Stimulated activated CD8-positive, alpha-beta memory T cell treated with anti-CD3 and anti-CD28 coated beads, Interleukin-4, amount 100 ng/mL, for 1 hour (primary cell): ENCODE measurements at places on chromosomes 1 and 21.

DNA sequence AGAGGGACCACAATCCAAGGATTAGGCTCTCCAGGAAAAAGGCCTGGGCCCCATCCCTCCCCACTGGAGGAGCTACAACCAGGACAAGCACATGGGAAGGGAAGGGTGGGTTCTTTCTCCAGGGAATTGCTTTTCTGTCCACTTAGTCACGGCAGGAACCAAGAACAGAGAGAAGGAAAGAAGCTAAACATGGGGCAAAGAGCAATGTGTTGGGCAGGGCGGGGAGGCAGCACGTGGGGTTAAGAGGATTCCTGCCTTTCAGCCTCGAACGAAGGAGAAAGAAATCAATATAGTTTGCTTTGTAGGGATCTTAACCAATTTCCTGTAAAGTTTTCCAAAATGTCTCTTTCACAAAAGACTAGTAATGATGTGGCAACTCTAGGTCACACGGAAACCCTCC lies 21.7 kb downstream of the ERI3 start:
- DNase-seq: no peak

DNA sequence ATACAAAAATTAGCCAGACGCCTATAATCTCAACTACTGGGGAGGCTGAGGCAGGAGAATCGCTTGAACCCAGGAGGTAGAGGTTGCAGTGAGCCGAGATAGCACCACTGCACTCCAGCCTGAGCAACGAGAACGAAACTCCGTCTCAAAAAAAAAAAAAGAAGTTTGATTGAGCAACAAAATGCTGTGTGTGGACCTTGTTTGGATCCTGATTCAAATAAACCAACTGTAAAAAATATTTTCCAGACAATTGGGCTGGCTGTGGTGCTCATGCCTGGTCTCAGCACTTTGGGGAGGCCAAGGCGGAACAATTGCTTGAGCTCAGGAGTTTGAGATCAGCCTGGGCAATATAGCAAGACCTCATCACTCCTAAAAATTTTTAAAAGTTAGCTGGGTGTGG lies 16.8 kb downstream of the PTAFR start:
- DNase-seq: no peak

DNA sequence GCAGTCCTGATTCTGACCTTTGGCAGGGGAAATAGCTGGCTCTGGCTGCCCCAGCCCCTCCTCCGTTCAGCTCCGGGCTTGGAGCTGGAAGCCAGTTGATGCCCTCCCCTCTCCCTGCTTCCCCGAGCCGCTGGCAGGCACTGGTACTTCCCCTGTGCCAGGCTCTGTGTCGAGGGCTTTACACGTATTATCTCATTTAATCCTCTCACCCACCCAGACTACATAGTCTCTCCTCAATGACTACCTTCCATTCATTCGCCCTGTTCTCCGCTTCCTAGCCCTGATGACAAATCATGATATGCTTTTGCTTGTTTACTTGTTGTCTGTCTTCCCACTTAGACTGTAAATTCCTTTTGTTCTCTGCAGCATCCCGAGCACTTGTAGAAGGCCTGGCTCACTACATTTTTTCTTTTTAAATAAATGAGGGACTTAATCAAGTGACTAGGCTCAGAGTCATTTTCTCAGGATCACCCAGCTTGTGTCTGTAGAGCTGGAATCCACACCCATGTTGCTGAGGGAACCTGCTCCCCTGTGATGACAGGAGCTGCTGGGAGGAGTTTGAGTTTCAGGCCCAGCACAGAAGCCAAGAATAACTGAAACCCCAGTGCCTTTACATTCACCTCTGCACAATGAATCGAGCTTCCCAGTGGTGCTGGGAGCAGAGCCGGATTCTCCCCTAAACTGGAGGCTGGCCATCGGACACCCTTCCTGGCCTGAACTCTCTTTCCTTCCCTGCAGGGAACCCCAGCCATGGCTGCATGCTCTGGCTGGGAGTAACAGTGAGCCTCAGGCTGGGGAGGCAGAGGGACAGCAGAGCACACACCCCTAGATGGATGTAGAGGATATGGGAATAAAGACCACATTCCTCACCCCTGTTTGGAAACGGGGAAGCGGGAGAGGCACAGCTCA lies 58.3 kb downstream of the UBIAD1 start:
- DNase-seq: no peak

DNA sequence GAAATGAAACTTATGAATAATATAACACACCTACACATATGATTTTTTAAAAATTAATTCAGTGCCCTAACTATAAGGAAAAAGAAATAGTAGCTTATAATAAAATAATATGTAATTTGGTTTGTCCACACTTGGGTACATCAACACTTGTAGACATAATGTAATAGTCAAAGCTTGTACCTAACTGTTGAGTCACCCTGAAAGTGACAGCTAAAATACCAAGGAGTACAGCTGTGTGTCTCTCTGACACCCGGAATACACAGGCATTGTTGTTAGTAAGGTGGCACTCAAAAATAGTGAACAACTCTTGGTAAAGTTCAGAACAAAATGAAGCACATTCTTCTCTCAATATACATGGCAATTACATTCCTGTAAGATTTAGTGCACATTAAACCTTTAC lies 243.4 kb downstream of the TRABD2B start:
- DNase-seq: no peak

DNA sequence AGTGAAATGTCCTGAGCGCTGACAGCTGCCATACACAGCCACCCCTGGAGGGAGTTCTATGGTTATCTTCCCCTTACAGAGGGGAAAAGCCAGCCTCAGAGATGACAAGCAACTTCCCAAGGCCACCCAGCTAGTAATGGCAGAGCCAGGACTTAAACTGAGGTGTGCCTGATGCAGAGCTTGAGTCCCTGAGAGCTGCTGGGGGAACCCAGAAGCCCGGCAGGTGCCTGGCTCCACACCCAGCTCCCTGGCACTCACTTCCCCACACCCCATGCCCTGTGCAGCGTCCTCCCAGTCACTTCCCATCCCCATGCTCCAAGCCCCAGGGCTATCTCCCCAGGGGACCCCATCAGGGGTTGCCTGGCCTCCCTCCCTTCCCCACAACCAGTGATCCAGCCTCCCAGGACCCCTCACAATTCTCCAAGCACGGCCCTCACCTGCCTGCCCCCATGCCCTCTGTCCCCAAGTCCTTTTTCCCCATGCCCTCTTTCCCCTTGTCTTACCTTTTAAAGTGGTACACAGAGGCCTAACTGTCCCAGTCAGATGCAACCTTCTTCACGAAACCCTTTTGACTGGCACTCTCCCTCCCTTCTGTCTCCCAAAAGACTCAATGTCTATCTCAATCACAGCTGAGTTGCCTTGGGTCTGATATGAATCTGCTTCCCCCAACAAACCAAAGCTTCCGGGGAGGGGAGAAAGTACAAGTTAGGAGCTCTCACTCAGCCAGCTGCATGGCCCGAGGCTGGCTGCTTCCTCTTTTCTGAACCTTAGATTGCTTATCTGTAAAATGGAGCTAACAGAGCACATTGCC lies 39.8 kb upstream of the LRP8 start:
- DNase-seq: no peak

DNA sequence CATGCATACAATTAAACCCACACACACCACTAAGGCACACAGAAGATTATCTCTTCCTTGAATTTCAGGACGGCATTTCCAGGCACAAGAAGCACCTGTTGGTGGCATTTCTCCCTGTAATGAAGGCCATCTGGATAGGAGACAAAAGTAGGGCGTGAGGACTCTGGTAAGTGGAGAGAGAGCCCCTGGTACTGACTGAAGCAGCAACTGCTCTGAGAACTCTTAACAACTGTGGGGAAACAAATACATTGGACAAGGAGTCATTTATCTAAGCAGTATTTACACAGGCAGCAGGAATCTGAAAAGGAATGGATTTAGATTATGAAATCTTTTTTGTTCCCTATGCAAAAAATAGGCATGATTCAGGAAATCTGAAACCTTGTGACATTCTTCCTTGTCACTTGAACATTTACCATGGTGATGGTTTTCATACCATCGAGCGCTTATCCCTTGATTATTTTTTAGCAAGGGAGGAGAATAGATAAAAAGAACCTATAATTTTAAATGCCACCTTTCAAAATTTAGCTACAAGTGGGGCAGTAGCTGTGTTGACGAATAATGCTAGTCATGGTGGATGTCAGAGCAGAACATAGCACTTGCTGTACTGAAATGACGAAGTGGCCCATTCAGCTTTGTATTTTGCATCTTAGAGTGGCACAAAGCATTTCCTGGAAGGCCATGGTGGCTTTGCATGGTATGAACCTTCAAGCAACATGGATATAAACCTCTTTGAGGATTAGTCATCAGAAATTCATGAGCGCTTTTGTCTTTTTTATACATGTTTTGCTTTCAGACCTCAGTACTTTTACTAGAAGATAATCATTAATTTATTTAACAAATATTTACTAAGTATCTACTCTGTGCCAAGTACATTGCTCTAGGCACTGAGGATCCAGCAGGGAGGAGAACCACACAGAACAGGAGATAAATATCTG lies 362.0 kb downstream of the ADGRL2 start:
- no peak for DNase-seq

DNA sequence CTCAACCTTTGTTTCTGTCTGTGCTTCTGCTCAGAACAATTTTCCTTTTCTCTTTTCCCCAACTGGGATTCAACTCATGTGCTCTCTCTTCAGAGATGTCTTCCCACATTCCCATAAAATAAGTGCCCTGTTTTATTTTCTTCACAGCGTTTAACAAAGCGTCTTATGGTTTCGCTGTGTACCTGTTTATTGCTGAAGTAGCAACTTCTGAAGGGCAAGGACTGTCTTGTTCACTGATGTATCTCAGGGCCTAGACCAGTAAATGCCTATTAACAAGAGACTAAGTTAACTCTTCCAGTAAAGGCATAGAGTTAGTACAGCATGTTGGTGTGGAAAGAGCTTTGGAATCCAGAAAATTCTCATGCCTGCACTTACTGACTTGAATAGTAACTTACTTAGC lies 42.9 kb upstream of the MPZL1 start:
- no peak for DNase-seq

DNA sequence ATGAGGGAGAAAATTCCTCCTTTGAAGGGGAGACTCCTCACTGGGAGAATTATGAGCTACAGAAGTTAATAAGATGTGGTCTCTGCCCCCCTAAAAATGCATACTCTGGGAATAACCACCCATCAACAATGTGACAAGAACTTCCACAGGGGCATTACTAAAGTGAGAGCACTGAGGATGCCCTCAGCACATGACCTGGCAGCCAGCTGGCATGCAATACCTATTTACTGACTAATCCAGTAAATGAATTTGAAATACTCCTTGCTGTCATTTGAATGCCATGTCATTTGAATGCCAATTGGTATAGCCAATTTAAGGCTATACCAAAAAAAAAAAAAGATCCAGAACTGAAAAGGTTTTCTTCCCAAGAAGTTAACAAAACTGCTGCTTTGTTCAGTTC lies 30.8 kb downstream of the PLPP3 start:
- DNase-seq: no peak

- no peak for DNase-seq
Observed at GRCh38 chr21:41753006-41753898, 13.6 kb downstream of the RIPK4 start.

DNA sequence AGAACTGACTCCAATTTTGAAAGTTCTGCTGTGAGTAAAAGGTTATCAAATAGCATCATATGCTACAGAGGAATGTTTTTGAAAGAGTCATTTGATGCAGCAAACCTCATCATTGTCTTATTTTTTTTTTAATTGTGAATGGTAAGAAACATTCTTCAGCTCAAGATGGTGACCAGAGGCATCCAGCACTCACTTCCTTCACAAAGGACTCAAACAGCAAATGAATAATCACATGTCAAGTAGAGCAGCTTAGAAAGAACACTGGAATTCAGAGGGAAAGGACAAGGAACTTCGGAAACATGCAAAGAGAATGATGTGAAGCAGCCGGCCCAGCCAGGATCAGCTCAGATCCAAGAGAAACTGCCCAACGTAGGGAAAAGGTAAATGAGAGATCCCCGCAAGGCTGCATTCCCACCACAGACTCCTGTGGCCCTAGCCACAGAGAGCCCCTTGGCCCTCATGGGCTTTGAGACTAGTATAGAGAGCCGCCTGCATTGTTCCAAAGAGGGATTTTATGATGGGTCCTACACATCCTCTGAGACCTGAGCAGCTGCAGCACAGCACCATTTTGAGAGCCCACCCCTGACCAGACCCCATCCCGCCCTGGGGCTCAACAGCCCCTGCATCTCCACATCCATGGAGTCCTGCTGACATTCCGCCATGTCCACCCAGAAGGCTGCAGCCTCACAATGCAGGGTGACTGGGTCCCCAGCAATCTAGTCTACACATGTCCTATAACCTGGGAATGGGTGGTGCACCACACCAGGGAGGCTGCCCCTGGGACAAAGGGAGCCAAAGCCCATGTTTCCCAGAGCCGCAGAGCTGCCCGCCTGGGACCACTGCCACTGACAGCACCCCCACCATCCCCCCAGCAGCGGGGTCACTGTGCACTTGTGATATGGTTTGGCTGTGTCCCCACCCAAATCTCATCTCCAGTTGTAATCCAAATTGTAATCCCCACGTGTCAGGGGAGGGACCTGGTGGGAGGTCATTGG lies 21.2 kb upstream of the UTS2 start:
- DNase-seq: no peak

GRCh38 chr21:24844671-24845070 lies 762.6 kb downstream of the MRPL39 start:
- DNase-seq: no peak

- peak; percentile 48 for DNase-seq
Observed at GRCh38 chr1:117658676-117659075, 52.8 kb downstream of the TENT5C start.

GRCh38 chr1:9780554-9781110 lies 43.1 kb downstream of the CLSTN1 start:
- no peak for DNase-seq

GRCh38 chr1:10033359-10033845 lies 644 bp downstream of the UBE4B start:
- no peak for DNase-seq

DNA sequence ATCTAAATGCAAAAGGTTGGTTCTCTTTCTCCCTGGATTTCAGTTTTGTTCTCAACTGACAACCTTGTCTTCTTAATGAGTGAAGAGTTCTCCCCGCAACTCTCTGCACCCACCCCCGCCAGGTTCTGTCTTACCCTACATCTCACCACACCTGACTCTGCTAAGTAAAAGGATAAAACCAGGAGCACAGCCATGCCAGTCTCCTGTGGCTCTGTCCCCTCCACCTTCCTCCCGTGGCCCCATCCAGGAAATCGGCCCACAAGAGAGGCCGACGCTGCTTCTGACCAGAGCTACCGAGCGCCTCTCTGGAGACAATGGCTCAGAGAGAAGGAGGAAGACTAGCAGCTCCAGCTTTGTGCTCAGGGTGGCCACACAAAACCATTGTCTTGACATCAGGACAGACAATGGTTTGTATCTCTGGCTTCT lies 72.2 kb downstream of the PLEKHA6 start:
- no peak for DNase-seq

DNA sequence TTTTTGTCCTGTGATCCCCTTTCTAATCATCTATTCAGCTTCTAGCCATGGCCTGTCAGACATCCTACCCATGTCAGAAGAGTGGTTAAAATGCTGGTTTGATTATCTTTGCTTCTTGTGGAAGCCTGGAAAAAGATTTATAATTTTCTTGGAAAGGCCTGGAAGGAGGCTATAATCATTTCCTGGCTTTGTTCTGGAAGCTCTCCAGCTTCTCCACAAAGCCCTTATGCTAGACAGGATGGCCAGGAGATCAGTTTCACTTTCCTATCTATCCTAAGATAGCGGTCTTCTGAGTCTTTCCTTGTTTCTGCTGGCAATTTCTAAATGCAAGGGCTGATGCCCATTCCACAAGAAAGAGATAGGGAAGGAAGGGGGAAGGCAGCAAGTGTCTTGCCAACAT lies 90.9 kb upstream of the SLC44A3 start:
- no peak for DNase-seq

- no peak for DNase-seq
Observed at GRCh38 chr21:36209626-36210171, 53.1 kb downstream of the DOP1B start.
